Activated CD8-positive, alpha-beta T cell treated with anti-CD3 and anti-CD28 coated beads for 36 hours (primary cell): ENCODE measurements at places on chromosomes 3 and 15.

DNA sequence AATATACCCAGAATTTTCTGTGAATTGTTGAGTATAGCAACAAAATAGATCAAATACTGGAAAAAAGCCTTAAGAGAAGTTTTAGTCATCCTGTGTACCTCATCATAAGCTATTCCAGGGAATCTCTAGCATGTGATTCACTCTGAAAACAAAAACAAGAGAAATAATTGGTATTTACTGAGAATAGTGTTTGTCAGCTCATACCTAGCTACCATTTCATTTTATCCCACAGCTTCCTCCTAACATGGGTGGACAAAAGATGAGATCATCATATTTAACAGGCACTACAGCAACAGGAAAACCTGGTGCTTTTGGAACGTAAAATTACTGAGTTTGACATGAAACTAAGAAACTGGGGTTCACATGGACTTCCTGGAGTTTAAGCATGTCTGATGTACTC, 753.5 kb upstream of the NECTIN3 start:
- DNase-seq: no peak

GRCh38 chr3:42189001-42189460, 77.0 kb downstream of the CCK start:
- no peak for DNase-seq

DNA sequence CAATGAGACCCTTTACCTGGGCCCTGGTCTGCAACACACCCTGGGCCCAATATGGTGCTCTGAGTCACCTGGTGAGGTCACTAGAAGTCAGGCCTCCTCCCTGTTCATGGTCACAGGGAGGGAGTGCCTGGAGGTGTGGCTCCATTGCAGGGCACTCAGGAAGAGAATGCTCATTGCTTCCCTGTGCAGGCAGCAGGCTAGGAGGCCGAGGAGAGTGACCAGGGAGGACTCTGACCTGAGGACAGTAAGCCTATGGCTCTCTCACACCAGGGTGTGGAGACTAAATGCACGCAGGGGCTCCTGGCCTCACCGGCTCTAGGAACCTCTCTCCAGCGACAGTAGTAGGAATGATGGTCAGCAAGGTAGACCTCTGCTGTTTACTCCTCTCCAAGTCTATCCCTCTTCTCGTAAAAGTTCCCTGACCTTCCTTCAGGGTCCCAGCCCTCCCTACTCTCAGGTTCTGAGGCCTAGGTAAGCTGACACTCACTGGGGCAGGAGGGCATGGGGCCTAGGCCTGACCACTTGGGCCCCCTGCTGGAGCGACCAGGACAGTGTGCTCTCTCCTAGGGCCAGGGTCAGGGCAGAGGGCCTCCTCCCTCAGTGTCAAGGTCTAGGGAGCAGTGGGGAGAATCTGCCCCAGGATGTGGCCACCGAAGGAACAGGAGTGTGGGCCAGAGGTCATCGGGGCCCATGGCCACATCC, 9.6 kb upstream of the SLCO2A1 start:
- DNase-seq: no peak

DNA sequence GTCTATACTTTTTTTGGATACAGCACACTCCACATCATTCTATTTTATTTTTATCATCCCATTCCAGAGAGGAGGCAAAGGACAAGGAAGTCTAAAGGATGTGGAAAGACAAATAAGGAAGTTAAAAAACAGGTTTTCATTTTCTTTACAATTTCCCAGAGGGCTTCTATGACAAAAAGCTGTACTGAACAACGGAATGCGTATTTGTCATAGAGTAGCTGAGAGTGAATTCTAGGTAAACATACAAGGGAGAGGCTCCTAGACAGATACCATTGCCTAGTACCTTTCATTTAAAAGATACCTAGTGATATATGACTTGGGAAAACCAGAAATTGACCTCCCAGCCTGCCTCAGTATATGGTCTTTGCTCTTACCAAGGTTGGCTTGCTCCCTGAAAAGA, 341.7 kb downstream of the FHIT start:
- DNase-seq: no peak

GRCh38 chr3:34207002-34207401, 408.6 kb downstream of the PDCD6IP start:
- DNase-seq: no peak

DNA sequence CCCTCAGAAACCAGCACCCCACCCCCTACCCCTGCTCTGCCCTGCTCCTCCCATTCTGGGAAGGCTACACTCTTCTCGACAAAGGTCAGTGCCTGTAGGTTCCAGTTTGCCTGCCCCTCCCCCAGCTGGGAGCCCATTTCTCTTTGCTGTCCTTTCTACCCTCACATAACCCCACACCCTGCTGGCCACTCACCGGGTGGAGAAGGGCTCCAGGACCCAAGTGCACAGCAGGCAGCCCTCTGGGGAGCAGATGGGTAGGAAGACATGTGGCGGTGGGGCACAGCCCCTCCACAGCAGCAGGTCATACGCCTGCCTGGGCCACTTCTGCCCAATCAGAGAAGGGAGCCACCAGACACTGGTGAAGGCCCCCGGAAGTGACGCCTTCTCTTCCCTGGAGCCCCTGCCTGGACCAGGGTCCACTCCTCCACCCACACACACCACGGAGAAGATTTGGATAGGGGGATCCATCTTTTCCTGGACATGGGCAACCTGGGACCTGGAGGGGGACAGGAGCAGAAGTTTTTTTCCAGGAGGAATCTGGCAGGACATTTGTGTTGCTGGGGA, at the start of gene THPO:
Gene THPO (minus strand): TSS at position 326 of the 564 bp plus-strand sequence. CDS start 1,948 bp downstream, outside the sequence.
- DNase-seq: no peak

DNA sequence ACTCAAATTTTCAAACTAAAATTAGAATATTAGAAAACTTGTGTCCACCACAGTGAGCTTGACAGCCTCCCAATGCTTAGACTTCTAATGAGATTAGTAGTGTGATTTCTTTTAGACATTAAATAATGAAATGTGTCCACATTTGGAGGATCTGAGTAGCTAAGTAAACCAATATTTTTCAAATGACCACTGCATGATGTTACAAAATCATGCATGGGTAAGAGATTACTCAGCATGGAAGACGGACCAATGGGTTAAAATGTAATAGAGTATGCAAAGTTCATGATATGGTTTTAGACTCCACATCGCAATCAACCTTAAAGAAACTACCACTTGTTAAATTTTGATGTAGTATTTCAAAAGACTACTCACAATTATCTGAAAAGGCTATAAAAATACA, 130.6 kb downstream of the IMPG2 start:
- no peak for DNase-seq

GRCh38 chr3:14685179-14685578, 10.2 kb downstream of the C3orf20 start:
- no peak for DNase-seq

DNA sequence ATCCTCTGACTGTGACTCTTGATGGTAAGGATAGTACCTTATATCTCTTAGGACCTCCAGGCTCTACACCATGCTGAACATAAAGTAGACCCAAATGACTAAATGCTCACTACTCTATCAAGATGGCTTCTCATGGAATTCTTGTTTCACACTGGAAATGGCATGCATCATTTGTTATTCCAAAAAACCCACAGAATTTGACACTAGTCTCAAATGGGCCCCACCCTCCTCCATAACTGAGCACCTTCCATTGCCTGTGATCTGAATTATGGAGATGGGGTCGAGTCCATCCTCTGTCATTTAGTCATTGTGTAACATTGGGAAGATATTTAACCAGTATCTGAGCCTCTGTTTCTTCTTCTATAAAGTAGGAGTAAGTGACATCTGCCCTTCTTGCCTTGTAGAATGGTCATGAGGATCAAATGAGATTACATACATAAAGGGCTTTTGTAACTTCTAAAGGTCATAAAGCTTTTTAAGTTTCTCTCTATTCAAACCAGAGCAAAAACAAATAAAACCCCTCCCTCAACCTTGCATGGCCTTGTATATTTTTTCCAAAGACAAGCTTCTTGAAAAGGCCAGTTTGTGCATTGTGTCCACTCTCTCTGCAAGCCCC, 57.0 kb upstream of the PTX3 start:
- DNase-seq: no peak

DNA sequence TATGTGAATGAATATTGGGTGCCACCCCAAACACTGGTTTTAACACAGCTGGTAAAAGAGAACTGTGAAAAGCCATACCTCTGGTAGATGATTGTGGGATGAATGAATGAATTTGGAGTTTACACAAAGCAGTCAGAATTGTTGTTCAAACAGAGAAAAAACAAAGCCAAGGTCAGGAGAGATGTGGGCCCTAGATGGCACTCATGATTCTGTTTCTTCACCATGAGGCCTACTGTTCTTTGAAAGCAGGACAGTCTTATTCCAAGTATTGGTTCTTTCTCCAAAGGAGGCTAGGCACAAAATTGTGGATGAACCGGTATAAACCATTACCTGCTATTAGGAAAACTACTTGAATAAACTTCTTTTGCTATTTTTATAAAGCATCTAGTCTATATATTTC, 97.6 kb downstream of the SAMMSON start:
- no peak for DNase-seq

- peak; percentile 64 for DNase-seq
These were observed 6.5 kb downstream of the TPM1 start for GRCh38 chr15:63048776-63049665.

- no peak for DNase-seq
These were observed 302.0 kb downstream of the EDEM1 start for GRCh38 chr3:5489536-5489935.

DNA sequence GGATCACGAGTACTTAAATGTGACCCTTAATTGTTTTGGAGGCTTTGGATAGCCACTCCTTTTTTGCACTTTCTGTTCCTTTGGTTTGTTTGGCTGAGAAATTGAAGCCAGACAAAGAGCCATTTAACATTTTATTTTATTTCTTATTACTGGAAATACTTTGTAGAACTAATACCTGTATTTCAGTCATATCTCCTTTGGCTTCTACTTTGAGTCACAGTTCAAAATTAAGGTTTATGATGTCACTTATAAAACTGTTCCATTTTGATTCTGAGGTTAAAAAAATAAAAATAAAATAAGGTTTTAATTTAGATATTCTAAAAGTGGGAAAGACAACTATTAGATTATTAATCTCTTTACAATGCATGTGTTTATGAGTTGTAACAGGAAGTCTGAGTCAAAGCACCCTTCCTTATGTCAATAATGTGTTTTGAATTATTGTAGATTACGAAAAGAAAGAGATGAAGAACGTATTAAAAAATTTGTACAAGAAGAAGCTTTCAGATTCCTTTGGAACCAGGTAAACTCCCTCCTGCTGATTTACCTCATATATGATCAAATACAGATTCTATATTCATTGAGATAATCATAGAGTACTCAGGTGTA, 16.9 kb upstream of the NXPE3 start:
- no peak for DNase-seq

- no peak for DNase-seq
These were observed 77.9 kb downstream of the SPSB4 start for GRCh38 chr3:141129049-141129448.

GRCh38 chr3:55458181-55458790, 28.8 kb downstream of the WNT5A start:
- DNase-seq: no peak

DNA sequence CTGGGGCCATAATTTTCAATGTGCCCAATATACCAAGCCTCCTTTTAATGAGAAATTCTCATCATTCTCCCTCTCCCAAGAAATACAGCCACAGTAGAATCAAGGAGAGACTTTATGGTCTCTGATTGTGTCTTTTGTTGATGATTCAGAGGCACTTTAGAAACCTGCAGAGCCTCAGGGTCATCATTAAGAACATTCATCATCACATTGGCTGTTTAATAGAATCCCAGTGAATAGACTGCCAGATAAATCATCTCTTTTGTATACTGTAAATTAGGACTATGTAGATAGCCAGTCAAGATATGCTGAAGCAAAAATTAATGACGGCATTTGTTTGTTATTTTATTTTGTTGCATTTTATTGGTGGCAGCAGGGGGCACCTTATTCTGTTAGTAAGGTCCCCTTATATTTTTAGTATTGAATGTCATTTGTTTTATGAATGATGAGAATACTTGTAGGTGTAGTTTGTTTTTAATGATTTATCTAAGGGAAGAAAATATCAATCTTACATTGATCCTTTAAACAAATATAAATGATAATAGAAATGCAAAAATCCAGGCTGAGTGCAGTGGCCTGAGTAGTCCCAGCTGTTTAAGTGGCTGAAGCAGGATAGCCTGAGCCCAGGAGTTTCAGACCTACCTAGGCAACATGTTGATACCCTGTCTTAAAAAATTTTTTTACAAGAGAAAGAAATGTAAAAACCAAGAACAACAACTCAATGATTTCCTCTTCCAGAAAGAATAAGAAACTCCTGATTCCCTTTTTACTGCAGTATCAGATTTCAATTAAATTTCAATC, 138.8 kb downstream of the ZBBX start:
- no peak for DNase-seq

DNA sequence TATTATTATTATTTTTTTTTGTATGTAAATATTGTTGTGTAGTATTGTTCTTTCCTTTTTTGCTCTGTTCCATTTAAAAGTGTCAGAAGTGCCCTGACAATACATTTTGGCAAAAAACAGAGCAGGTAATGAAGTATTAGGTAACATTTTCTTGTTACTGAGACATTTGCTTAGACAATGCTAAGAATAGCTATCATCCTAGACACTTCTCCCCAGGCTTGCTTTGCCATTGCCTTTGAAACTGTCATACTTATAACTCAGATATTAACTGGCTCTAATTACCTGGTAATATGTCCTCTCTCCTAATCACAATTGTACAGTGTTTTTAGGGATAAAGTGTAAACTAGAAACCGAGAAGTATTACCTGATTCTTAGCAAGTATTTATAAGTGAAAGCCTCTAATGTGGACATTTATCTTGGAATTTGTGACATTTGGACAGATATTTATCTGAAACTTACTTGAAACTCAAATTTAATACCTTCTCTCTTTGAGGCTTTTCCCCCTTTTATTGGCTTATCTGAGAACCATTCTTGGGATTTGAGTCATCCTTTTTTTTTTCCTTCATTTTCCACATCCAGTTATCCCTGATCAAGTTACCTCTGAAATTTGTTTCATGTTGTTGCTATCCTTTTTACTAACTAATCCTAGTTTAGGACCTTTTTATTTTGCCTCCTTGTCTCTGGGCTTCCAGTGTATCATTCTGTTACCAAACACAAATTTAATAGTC, 13.1 kb downstream of the ARIH1 start:
- no peak for DNase-seq

DNA sequence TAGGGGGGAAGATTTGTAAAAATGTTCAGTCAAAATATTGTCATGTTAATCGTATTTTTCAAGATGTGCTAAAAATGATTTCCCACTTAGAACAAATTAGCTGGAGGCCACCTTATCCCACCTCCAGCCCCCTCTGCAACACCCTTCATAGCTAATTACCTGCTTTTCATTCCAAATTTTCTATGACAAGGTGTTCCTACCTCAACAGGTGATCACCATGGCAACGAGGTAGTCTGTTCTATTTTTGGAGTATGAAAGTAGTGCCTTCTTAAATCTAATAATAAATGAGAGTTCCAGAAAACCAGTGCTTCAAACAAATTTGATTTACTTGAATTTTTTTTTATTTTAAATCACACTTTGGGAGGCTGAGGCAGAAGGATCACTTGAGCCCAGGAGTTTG, 149.8 kb downstream of the FNDC3B start:
- no peak for DNase-seq

DNA sequence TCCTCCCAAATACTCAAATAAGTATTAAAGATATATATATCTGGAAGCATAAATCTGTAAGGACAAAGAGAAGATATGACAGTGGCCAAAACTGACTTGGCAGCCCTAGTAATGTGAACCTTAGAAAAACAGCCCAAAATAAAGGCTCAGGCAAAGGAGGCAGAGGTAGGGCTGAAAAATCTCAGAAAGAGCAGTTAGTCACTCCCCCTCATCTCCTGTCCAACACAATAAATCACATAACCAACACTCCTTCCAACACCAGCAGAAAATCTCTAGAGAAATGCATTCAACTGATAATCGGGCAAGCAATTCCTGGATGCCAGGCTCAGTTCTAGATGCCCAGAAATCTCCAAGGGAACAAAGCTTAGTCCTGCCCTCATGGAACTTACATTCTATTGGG, 22.1 kb upstream of the CHRM5 start:
- DNase-seq: no peak
